ENCODE measurements at places on chromosomes 5 and 9.

- no peak for DNase-seq
These were observed 145.7 kb downstream of the IRX1 start for GRCh38 chr5:3741374-3741770.

- no peak for DNase-seq
These were observed 66.4 kb upstream of the MARCHF11 start for GRCh38 chr5:16245956-16246355.

DNA sequence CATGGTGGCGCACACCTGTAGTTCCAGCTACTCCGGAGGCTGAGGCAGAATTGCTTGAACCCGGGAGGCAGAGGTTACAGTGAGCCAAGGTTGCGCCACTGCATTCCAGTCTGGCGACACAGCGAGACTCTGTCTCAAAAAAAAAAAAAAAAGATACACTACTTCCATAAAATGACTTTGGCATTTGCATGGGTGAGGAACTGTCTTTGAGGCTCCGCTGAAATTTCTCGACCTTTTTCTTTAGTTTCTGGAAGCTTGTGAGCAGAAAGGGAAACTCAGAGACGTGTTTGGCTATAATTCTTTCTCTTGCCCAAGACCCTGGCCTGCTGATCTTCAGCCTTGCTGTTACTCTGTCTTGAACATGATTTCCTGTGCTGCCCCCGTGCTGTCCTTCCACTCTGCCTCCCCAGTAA lies 37.3 kb downstream of the SPIN1 start:
- no peak for DNase-seq

DNA sequence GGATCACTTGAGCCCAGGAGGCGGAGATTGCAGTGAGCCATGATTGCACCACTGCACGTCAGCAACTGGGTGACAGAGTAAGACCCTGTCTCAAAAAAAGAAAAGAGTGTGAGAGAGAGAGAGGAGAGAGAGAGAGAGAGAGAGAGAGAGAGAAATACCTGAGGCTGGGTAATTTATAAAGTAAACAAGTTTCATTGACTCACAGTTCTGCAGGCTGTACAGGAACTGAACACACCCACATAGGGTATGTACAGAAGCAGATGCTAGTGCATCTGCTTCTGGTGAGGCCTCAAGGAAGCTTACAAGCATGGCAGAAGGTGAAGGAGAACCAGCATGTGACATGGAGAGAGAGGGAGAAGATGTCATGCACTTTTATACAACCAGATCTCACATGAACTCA lies 46.4 kb upstream of the CHD1 start:
- no peak for DNase-seq

GRCh38 chr9:138046641-138047301 lies 169.2 kb downstream of the CACNA1B start:
- DNase-seq = no peak

DNA sequence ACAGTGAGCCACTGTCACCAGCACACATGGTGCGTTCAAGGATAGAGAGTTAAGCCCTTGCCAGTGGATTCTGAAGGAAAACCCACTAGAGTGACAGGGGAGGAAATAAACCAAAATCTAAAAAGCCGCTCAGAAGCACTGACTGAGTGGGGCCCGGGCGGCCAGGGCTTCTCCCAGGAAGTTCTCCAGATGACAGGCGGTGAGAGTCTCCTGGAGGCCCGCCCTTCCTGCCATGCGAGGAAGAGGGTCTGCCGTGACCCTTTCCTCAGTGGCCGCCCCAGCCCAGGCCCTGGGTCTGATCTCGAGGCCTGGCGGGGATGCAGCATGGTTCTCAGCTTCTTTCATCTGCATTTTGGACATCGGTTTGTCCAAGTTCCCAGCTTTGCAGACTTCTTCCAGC lies 14.9 kb downstream of the OLFM1 start:
- no peak for DNase-seq

DNA sequence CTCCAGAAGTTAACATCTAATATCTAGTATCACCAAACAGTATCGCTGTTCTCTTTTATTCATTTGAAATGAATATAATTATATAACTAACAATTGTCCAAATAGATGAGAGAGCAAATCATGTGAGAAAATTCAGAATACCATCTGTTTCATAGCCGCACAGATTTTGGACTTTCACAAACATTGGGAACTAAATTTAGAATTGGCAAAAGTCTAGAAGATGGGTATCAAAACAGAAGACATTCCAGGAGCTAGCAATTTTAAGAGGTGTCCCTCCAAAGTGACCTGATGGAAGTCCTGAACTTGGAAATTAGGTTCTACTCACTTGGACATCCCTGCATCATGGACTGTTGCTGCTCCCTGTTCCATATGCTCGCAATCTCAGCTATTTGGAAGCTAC lies 57.0 kb upstream of the FSD1L start:
- no peak for DNase-seq

- no peak for DNase-seq
These were observed 1.2 kb downstream of the PURA start for GRCh38 chr5:140115186-140115500.

DNA sequence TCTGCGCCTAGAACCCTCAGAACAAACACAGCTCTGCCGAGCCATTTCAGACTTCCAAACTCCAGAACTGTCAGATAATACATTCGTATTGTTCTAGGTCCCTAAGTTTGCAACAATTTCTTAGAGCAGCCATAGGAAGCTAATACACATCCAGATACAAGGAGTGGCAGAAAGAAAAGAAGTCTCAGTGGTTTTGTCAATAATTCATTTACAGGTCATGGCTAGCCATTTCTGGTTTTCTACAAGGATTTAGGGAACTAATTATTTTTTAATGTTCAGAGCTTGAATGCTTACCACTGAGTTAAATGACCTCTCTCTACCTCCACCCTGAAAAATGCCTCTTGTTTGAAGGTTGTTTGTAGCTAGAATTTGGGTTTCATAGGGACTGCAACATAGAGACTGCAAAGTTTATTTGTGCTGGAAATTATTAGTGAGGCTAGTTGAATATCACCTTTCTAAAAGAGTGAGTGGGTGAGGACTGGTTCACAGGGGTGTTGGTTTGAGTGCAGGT lies 15.5 kb upstream of the ERMP1 start:
- DNase-seq = no peak

GRCh38 chr5:141186897-141187512 lies at the start of gene PCDHB9:
TSS of gene PCDHB9 (plus strand) at chr5:141187161. CDS start at chr5:141187319, 158 bp downstream.
- no peak for DNase-seq

- no peak for DNase-seq
These were observed 101.7 kb downstream of the ARRDC3 start for GRCh38 chr5:91281401-91281800.

- DNase-seq = no peak
These were observed 1.7 kb upstream of the PTPN3 start for GRCh38 chr9:109499631-109500410.

DNA sequence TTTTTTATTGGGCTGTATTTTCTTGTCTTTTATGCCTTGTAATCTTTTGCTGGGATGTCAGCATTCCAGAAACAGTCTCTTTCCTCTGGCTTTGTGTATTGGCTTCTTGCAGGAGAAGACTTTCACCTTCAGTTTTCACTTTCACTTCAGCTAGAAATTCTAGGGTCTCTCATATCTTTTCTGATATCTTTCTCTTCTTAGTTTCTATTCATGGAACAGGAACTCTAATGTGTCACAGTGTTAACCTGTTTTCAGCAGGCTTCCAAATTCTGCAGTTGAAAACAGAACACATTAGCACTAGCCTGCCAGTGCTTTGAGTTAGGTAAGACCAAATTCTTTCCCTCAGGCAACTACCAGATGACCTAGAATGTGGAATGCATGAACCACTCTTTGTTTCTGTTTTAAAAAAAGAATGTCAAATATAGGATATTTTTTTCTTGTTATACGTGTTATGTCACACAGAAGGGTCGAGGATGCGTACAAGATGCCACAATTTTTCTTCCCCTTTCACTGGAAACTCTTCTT lies 164.7 kb downstream of the TUSC1 start:
- no peak for DNase-seq

DNA sequence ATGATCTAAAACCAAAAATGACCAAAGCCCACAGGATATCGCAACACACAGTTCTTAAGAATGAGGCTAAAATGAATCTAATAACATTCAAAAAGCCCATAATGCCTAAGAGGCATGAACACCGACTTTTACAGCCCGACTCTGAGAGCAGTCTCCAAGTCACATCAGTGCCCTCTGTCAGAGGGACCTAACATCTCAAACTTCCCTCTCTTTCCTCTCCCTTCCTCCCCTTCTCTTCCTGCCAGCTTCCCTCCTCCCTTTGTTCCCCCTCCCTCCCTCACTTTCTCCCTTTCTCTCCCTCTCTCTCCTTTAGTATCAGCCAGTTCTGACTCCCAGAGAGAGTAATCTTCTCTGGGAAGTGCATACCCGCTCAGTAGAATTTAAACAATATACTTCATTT lies 154.4 kb downstream of the GLIS3 start:
- DNase-seq = no peak

GRCh38 chr9:124128568-124129166 lies 117.1 kb downstream of the LHX2 start:
- no peak for DNase-seq

- no peak for DNase-seq
These were observed 148.4 kb upstream of the PAPPA start for GRCh38 chr9:116005205-116005604.

DNA sequence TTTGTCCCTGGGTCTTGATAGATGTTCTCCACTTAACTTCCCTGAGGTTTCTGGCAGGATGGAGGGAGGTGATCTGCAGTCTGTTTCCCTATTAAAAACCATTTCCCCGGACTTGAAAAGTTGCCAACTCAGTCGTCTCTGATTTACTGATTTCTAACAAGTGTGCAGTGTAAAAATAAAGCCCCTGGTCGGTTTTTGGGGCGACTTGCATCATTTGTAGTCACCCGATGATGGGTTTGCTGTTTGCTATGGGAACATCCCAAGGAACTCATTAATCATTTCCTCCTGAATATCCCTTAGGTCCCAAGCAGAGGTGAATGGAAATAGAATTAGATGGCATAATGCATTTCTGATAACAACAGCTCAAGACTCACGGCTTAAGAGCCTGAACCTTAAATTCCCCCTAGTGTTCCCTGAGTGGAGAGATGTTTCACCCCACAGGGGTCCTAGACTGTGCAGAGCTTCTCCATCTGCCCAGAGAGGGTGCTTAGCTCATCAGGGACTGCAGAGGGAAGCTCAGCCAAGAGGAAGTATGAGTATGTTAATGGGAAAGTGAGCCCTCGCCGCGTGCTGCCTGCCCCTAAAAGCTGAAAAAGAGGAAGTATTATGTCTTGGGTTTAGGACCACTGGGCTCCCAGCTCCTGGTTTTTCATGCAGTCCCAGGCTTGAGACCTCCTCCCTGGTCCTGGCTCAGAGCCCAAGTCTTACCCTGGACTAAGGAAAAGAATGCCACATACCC lies 115.1 kb upstream of the DAP start:
- no peak for DNase-seq

GRCh38 chr9:27088981-27089380 lies 20.0 kb upstream of the TEK start:
- no peak for DNase-seq

DNA sequence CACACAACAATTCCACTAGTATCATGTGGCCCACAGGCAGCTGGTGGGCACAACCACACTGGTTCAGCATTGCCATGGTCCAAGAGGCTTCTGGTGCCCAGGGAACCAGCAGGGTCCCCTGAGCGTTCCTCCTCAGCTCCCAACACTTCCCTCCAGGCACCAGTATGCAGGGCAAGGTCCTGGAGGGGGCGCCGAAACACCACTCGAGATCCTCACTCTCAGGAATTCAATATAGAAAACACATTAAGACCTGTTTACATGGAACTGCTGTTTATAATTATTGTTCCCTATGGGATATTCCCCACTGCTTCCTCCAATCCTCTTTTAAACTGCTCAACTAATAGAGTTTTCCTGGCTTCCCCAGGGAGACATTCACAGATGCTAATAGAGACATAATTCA lies 91.9 kb upstream of the GABRP start:
- DNase-seq = no peak

DNA sequence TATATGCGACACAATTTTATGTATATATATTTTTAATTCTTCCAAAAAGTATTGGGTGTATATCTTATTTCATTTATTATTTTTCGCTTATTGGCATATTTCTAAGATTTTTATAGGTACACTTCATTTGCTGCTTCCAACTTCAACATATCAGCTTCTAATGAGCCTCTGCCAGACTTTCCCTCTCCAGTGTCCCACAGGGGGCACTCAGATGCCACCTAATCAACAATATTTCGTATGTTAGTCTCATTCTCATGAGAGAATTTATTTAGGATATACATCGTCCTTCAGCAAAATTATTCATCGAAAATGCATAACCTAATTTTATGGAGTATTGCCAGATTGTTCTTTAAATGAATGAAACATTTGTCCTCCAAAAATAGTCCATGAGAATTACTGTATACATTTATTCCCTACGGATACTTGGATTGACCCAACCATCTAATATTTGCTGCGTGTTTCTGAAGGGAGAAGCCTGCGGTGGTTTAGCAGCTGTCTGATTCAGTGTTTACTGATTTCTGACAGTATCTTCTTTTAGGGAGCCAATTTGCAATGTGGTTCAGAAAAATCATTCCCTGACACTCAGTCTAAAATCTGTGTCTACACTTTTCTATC lies 100.6 kb upstream of the SELENOP start:
- DNase-seq = no peak

DNA sequence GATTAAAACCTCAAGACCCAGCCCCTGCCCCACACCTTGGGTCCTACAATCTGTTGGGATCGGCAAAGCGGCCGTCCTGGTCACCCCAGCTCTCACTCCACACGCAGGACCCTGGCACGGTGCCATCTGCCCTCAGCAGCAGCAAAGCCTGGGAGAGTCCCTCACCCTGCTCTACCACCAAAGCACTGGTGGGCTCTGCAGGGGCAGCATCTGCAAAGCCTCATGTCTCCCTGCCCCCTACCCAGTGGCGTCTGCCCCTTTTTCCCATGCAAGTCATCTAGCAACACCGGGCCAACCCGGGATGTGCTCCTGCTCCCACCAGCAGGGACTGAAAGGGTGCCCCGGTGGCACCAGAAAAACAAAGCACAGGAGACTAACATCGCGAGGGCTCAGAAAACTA lies 19.6 kb upstream of the CNOT6 start:
- no peak for DNase-seq

DNA sequence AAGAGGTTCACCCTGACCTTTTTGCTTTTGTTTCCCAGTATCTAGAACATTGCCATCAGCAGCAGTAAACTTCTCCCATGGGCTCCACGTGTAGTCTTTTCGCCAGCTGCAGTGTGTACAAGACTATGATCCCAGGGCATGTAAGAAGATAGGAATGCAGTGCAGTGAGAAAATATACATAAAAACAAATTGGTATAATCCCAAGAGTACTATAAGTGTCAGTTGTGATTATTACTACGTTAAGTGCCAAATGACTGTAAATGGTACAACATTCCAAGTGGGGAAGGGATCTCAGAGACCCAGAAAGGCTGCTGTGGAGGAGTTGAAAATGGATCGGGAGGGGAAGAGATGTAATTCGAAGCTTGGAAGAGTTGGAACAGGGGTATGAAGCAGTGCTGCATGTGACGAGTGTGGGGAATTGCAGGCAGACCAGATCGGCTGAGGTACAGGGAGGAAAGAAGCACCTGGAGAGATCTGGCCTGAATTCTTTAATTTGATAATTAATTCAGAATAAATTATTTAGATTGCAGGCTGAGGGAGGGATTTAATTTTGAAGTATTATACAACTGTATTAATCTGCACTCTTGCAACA lies 95.1 kb downstream of the FBXL7 start:
- no peak for DNase-seq
